ENCODE measurements at places on chromosomes 11 and 22. TPM values are rescaled to one million over a fixed set of nuclear protein-coding genes. Genes with fewer than 3 reads are reported as not detected.

DNA sequence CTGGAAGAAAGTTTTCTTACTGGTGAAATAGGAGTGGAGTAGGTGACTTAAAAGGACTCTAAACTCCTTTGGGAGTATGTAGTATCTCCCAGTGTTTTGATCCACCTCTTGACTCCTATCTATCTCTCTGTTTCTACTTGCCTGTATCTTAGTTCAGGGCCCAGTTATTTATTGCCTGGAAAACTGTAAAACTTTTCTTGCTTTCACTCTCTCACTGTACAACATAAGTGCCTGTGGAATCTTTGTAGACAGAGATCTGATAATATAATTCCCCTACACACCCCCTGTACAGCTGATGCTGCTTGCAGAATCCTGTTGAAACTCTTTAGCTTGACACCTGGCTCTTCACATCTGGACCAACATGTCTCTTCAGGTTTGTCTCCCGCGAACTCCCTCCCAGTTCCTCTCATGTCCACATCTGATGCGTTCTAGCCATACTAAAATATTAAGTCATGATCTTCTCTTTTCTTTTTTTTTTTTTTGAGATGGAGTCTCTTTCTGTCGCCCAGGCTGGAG lies 26.5 kb upstream of the SESN3 start:
- DNase-seq = no peak
- no peaks in the 10 kb centered on the region for H3K36me3 ChIP-seq
- H3K27me3 ChIP-seq = no peaks in the 10 kb centered on the region
- H3K27ac ChIP-seq = peak overlapping the region; percentile 91

- no peaks in the 10 kb centered on the region for H3K36me3 ChIP-seq
- no peaks in the 10 kb centered on the region for H3K4me1 ChIP-seq
- no peak for DNase-seq
These were observed 9.1 kb upstream of the MN1 start for GRCh38 chr22:27810609-27811151.

GRCh38 chr22:27247701-27248434 lies 553.7 kb downstream of the MN1 start:
- no peaks in the 10 kb centered on the region for H3K36me3 ChIP-seq
- H3K4me3 ChIP-seq = no peak overlapping the region
- H3K27ac ChIP-seq = no peak overlapping the region
- DNase-seq = no peak

DNA sequence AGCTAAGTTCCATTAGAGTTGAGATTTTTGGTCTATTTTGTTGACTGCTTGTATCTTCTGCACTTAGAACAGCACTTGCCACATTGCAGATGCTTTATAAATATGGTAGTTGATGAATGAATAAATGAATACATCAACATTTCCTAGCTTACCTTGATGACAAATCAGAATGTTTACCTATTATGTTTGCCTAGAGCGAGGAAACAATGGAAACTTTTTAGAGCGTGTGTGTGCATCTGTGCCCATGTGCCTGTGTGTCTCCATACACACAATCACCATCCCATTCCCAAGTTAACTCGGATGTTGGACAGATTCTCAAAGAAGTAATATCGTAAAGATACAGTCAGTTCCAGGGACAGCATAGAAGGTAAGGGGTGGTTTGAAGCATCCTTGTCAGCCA lies 139.1 kb downstream of the DBX1 start:
- no peaks in the 10 kb centered on the region for H3K4me1 ChIP-seq
- no peak overlapping the region for H3K4me3 ChIP-seq
- no peak for DNase-seq
- peaks cover 6% of the 10 kb centered on the region for H3K27me3 ChIP-seq

GRCh38 chr11:120798854-120799253 lies 225.0 kb upstream of the TBCEL start:
- H3K4me3 ChIP-seq = no peak overlapping the region
- no peaks in the 10 kb centered on the region for H3K36me3 ChIP-seq
- peaks cover 14% of the 10 kb centered on the region for H3K27me3 ChIP-seq
- H3K4me1 ChIP-seq = no peaks in the 10 kb centered on the region
- DNase-seq = no peak

- no peaks in the 10 kb centered on the region for H3K36me3 ChIP-seq
- H3K27me3 ChIP-seq = no peaks in the 10 kb centered on the region
- H3K4me1 ChIP-seq = no peaks in the 10 kb centered on the region
- no peak overlapping the region for H3K27ac ChIP-seq
- no peak for DNase-seq
These were observed 213.7 kb downstream of the BARX2 start for GRCh38 chr11:129589190-129589860.

GRCh38 chr22:23094695-23095681 lies 24.7 kb downstream of the GNAZ start:
- H3K27me3 ChIP-seq = no peaks in the 10 kb centered on the region
- no peak for DNase-seq
- no peak overlapping the region for H3K4me3 ChIP-seq
- no peaks in the 10 kb centered on the region for H3K36me3 ChIP-seq

- no peak overlapping the region for H3K4me3 ChIP-seq
- H3K36me3 ChIP-seq = no peaks in the 10 kb centered on the region
- no peak for DNase-seq
- H3K27me3 ChIP-seq = no peaks in the 10 kb centered on the region
- no peak overlapping the region for H3K27ac ChIP-seq
These were observed 101.2 kb downstream of the TRPC6 start for GRCh38 chr11:101482556-101483124.

- no peaks in the 10 kb centered on the region for H3K4me1 ChIP-seq
- no peaks in the 10 kb centered on the region for H3K27me3 ChIP-seq
- no peaks in the 10 kb centered on the region for H3K36me3 ChIP-seq
These were observed 93.4 kb downstream of the OR5AK2 start for GRCh38 chr11:57082125-57082524.

DNA sequence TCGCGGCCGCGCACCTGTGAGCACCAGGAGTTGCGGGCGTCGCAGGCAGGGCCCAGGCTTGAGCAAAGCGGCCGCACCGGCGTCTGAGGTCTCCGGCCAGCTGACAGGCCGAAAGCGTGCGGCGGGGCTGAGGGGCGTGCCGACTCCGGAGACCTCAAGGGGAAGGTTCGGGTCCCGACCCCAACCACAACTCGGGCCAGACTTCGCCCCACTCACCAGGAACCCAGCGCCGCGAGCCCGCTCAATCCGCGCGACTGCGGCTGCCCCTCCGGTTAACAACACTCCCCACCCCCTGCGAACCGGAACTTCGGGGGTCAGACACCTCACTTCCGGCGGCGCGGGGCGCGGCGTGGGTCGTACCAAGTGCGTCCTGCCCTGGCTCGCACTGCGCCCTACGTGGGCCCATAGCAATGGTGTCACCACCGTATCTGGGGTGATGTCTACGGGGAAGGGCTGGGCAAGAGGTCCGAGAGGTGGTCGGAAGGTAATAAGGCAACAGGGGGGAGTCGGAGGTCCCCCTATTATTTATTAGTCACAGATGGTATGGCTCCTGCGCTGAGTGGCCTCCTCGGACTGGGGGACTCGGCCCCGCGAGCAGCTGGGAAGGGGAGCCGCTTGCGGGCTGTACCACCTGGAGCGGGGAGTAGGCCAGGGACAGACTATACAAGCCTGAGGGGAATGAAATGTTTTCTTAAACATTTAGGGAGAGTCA lies at the start of gene SYVN1:
Gene SYVN1 (minus strand): TSS at position 280 of the 712 bp plus-strand sequence. CDS start 918 bp downstream, outside the sequence.
- H3K36me3 ChIP-seq = peaks cover 56% of the 10 kb centered on the region
- H3K4me1 ChIP-seq = peaks cover 66% of the 10 kb centered on the region
- peak within 1 kb of the TSS; percentile 99 for H3K4me3 ChIP-seq
- H3K27me3 ChIP-seq = no peaks in the 10 kb centered on the region
- peak within 1 kb of the TSS; percentile 99 for H3K27ac ChIP-seq

DNA sequence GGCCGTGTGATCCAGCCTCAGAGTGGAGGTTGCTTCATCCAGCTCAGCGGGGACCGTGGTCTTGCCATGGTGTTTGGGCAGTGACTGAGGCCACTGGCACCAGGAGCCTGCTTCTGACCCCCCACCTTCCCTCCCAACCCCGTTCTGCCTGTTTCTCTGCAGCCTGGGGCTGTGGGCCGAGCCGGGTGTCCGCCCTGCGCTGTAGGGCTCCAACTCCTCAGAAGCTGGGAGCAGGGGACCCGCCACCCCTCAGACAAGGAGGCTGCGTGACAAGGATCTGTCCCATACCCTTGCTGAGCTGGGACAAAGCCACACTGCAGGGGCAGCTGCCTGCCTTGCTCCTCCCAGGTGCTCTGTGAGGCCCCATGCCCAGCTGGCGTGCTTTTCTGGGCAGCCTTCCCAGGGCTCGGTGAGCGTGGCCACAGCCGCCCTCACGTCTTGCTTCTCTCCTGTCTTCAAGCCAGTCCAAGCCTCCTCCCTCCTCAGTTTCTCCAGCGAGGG lies 11.7 kb upstream of the ARFGAP3 start:
- no peak overlapping the region for H3K27ac ChIP-seq
- H3K4me1 ChIP-seq = peaks cover 12% of the 10 kb centered on the region
- H3K27me3 ChIP-seq = no peaks in the 10 kb centered on the region
- DNase-seq = no peak
- peaks cover 41% of the 10 kb centered on the region for H3K36me3 ChIP-seq

Gene P4HA3
- total RNA-seq = not detected

Gene PDE3B
- total RNA-seq = 11.3 TPM
